NCI-H2029 (cell line): ENCODE measurements at places on chromosomes 2 and 18.

DNA sequence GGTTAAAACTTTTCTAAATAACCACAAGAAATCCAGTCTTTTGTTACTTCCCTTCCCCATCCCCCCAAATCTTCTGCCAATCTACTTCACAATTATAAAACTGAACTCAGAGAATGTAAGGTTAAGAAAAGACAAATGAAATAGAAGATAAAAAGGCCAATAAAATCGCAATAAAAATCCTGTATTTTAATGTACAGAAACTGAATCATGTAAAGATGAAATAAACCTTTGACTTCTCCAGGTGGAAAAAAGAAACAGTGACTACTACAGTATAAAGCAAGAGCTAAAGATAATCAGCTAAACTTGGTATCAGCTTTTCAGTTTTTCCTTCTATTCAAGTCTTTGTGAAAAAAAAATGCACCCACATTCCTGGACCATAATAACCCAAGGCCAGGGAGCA is 1.7 kb downstream of the SYT4 start:
- DNase-seq, result no peak

- no peak for DNase-seq
Observed at GRCh38 chr2:47065771-47066380, 89.2 kb downstream of the STPG4 start.

DNA sequence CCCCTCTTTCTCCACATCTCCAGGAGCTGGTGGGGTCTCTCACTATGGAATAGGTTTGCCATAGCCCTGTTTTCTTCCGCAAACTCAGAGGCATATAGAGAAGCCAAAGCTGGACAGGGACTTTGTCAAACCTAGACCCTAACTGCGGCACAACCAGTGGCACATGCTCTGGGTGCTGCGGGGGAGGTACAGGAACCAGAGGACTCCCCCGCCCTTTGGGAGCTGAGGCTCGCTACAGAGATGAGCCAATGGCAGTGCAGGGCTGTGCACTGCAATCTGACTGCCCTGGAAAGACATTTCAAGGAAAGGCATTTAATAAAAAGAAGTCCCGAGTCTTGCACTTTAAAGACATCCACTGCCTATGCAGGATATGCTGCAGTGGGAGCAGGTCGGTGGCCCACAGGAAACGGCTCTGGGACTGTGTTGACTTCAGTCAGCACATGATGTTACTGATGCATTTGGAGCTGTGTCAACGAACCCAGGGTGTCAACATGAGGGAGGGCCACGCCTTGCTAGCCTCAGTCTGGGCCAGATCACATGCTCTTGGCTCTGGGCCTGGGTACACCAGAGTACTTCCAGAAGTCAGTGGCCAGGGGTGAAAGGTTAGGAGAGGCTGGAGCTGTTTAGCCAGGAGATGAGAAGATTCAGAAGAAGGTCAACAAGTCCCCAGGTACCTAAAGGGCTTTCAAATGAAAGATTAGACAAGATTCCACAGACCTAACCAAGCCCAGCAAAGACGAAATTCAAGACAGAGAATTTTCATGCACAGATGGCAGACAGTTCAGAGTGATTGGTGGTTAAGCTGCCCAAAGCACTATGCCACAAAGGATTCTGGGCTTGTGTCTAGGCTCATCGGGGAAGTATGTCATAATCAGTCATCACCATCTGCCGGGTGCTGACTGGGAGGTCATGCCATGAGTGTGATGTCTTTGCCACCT is 8.2 kb downstream of the SLC35F6 start:
- DNase-seq, result peak; percentile 83

DNA sequence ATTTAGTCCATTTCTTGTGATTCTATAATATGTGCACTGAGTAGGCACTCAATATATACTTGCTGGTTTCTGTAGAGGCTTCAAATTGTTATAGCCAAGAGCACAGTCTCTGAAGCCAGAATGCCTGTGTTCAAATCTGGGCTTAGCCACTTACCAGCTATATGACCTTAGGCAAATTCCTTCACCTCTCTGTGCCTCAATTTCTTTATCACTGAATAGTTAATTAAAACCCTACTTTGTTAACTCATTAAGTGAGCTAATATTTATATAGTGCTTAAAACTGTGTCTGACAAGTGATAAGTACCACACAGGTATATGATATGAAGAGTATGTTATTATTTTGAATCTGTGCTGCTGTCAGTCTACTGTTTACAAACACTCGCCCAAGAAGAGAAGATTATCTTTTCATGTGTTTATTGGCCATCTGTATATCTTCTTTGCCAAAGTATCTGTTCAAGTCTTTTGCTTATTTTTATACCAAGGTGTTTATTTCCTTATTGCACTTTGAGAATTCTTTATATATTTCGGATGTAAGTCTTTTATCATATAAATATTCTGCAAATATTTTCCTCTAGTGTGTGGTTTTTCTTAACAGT is 1.3 kb upstream of the RIT2 start:
- DNase-seq, result no peak

DNA sequence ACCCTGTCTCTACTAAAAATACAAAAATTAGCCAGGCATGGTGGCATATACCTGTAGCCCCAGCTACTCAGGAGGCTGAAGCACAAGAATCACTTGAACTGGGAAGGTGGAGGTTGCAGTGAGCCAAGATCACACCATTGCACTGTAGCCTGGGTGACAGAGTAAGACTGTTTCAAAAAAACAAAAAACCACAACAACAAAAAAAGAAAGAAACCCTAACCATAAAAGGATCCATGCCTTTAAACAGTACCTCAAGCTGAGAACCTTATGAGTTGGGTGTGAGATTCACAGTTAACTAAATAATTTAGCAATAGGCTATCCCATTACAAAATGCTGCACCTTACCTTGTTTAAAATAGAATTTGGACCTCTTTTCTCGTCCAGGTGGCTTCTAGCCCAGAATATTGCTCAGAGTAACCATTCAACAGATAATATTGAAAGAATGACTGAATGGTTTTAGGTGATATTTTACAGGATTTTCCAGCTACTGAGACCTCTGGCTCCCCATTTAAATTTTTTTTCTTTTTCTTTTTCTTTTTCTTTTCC is 6.4 kb downstream of the DPYSL5 start:
- DNase-seq, result no peak

GRCh38 chr2:128341621-128342020 is 23.0 kb upstream of the HS6ST1 start:
- no peak for DNase-seq

GRCh38 chr2:221640686-221641085 is 68.6 kb upstream of the EPHA4 start:
- no peak for DNase-seq

GRCh38 chr2:129857200-129857599 is 122.3 kb upstream of the RAB6C start:
- peak; percentile 7 for DNase-seq

- DNase-seq, result no peak
Observed at GRCh38 chr2:168744844-168745243, 57.6 kb upstream of the NOSTRIN start.

- no peak for DNase-seq
Observed at GRCh38 chr2:198499539-198499938, 695.1 kb downstream of the PLCL1 start.

- DNase-seq, result no peak
Observed at GRCh38 chr2:172248785-172249187, 146.1 kb upstream of the DLX2 start.

GRCh38 chr2:26555246-26556133 is 77.6 kb upstream of the OTOF start:
- DNase-seq, result no peak

GRCh38 chr2:43595603-43596412 is at the start of gene THADA:
TSS of gene THADA (minus strand) at chr2:43596038. CDS start at chr2:43592392, 3,646 bp downstream.
- DNase-seq, result peak; percentile 99

- no peak for DNase-seq
Observed at GRCh38 chr2:108640731-108641130, 78.6 kb upstream of the RANBP2 start.

GRCh38 chr2:172373076-172373475 is 54.3 kb upstream of the ITGA6 start:
- DNase-seq, result no peak

GRCh38 chr2:179538406-179539123 is 273.9 kb upstream of the SESTD1 start:
- no peak for DNase-seq

DNA sequence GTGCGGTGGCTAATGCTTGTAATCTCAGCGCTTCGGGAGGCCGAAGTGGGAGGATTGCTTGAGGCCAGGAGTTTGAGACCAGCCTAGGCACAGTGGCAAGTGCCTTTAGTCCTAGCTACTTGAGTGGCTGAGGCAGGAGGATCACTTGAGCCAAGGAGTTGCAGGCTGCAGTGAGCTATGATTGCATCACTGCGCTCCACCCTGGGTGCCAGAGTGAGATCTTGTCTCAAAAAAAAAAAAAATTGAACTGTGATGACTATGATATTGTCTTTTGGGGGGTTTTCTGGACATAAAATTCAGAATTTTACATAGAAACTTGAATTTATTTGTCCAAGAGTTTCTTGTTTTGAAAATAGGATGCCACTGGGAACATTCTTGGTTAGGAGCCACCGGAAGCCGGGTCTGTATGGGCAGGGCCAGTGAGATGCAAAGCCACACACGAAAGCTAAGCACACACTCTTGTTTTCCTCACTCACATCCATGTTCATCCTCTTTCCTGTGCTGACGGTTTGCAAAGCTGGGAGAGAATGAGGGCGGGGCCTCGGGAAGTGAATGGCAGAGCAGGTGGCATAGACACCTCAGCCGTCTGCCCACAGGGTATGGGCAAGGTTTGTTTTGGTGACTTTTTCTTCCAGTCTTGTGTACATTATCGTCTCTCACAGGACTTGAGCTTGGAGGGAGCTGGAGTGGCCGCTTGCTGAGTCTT is 12.6 kb downstream of the AGAP1 start:
- DNase-seq, result peak; percentile 72

- DNase-seq, result no peak
Observed at GRCh38 chr2:149766339-149766738, 178.8 kb upstream of the MMADHC start.

- peak; percentile 53 for DNase-seq
Observed at GRCh38 chr2:98356729-98357128, 10.5 kb downstream of the CNGA3 start.

GRCh38 chr2:10338270-10339188 is 35.8 kb downstream of the HPCAL1 start:
- DNase-seq, result no peak

DNA sequence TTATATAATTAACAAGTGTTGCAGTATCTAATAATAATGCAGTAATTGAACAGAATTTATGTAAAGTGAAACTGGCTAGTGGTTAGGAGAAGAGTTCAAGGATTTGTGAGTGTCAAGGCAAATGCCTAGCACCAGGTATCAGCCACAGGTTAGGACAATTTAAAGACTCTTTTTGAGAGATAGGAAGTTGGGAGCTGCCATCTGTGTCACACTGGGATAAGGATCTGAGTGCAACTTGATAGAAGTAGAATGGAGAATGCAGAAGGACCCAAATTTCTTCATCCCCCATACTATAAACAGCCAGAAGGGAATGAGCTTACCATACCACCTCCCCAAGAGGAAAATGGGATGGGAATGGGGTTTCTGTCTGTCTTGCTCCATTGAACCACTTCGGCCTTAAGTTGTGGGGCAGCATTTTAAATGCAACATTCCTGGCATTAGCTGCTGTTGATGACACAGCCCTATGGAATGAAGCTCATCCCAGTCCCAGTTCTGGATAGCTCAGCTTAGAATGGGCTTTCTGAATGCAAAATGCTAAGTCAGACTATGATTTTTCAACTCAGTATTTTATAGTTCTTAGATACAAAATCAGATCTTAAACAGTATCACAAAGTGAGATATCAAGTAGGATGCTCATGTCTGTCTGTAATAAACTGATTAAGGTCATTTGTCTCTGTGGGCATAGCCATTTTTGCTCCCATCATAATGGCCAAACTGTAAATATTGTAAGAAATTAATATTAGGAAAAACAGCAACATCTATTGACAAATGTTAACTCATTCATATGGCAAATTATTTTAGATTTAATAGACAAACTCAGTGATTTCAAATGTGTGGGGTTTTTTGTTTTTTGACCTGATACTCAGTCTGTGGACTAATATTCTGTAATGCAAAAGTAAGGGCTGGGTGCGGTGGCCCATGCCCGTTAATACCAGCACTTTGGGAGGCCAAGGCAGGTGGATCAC is 44.0 kb downstream of the GPR155 start:
- DNase-seq, result no peak

DNA sequence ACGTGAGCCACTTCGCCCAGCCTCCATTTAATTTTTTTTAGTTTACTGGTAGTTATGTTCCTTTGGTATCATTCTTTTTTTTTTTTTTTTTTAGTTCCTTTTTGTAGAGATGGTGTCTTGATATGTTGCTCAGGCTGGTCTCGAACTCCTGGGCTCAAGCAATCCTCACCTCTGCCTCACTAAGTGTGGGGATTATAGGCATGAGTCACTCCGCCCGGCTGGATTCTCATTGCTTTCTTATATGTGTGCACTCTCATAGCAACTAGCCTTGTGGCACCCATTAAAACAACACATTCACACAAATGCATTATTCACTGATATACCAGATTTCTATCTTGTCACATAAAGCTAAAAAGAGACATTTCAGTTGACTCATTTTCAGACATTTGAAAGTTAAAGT is 4.2 kb downstream of the TTC27 start:
- no peak for DNase-seq

DNA sequence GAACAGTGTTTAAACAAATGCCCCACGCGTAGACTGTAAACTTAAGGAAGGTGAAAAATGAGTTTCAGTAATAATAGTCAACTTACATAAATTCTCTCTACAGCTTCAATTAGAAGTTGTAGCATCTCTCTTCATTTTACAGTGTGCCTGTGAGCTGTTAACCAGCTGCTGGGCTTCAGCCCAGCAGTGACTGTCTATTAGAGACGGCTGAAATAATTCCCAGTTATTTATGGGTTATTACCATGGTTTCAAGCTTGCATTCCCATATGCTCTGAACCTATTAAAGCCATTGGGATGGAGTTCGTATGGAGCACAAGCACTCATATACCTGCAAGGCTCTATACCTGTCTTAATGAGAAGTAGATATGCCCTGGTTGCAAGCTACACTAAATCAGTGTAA is 501.1 kb downstream of the CNTNAP5 start:
- no peak for DNase-seq

GRCh38 chr2:240622060-240622411 is 3.2 kb upstream of the GPR35 start:
- DNase-seq, result no peak

GRCh38 chr2:144513388-144514101 is 6.4 kb downstream of the ZEB2 start:
- no peak for DNase-seq

- DNase-seq, result no peak
Observed at GRCh38 chr2:112084689-112085374, 29.8 kb downstream of the TMEM87B start.

DNA sequence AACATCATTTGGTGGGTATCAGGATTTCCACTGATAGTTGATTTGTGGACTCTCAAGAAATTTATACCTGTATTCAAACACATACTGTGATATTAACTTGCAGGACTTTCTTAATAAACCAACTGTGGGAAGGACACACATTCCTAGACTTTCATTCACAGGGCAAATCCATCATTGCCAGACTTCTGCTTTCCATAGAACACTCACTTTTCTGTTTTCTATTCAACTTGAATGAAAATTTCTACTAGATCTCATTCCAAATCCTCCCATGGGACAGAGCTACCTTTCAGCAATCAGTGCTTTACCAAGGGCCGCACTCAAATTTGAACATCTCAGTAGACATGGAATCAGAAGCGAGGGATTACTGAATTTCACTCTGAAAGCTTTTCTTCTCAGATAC is 612.5 kb downstream of the IRS1 start:
- DNase-seq, result no peak
